HS-27A (cell line): ENCODE measurements at places on chromosomes 12 and 14.
A peak's percentile ranks its signal among the peaks of the same experiment; 100 is the strongest.

DNA sequence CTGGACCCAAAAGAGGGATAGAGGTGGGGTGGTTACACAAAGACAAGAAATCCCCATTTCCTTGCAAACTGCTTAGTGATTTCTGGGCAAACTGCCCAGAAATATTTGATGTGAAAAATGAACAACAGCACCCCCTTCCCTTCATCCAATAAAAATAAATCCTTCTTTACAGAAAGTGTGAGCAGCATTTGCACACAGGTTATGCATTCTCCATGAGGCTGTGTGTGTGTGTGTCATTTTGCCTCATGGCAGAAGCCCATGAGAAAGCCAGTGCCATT lies 17.2 kb upstream of the NRXN3 start:
- no peak for DNase-seq

GRCh38 chr12:120528861-120529525 lies at the start of gene COQ5:
TSS of gene COQ5 (minus strand) at chr12:120529158. CDS start at chr12:120529141, 17 bp downstream.
- peak; percentile 51 for DNase-seq

DNA sequence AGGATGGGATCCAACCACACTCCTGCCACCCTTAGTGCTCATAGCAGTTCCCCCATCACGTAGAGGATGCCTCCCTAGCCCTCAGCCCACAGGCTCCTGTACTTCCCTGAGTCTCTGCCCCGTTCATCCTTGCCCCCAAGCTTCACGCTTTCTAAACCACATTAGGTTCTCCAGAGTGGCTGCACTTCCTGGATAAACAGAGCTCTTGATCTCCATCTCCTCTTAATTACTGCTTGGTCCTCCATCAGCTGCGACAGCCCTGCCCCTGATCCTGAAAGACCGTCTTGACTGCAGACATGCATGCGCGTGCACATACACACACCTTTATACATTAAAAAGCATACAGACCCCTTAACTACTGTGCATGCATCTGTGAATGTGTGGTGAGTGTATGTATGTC lies 530.0 kb downstream of the BCL11B start:
- no peak for DNase-seq

DNA sequence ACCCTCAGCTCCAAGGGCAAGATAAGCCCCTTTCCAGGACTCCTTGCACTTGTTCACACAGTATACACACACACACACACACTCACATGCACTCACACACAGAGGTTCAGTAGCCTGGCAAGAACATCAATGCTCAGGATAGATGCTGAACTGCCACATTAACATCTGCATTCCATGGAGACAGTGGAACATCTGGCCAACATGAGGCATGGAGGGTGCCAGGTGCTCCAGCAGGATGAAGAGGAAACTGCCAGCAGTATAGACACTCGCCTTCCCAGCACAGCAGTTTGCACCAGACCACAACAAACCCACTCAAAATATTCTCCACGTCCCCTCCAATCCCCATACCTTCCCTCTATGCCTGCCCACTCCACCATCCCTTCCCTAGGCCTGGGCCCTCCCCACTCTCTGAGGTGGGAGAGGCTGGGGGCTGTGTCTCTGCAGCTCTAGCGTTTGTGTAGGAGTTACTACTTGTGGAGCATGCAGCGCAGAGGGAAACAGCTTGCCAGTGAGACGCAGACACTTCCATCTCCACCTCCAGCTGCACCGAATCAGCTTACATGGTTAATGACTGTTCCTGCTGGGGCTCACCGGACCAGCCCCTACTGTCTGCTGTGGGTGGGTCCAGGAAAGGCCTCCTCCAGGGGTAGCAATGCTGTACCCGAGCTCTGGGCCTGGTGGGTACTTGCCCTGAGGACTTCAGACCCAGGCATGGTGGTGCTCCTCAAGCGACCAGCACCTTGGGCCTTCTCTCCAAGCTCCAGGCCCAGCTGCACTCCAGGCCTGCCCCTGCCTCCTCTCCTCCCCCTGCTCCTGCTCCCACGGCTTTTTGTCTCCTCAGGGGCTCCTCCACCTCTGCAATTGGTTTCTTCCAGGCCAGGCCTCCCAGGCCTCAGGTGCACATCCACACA lies 18.6 kb upstream of the PLEKHG3 start:
- DNase-seq: no peak

DNA sequence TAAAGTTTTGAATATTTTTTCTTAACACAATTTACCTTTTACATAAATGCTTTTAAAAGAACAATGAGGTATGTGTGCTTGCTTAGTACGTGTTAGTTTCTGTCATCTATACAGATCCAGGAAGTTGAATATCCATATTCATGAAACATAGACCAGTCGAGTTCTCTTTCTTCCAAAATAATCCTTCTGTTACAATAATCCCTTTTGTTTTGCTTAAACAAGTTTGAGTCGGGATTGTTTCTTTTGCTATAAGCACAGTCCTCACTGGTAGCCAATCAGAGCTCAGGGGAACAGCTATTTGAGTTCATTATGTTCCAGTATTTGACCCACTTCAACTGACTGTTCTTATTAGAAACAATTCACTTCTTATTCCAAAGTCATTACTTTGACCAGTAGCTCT lies 214.7 kb upstream of the FLRT2 start:
- DNase-seq: no peak

DNA sequence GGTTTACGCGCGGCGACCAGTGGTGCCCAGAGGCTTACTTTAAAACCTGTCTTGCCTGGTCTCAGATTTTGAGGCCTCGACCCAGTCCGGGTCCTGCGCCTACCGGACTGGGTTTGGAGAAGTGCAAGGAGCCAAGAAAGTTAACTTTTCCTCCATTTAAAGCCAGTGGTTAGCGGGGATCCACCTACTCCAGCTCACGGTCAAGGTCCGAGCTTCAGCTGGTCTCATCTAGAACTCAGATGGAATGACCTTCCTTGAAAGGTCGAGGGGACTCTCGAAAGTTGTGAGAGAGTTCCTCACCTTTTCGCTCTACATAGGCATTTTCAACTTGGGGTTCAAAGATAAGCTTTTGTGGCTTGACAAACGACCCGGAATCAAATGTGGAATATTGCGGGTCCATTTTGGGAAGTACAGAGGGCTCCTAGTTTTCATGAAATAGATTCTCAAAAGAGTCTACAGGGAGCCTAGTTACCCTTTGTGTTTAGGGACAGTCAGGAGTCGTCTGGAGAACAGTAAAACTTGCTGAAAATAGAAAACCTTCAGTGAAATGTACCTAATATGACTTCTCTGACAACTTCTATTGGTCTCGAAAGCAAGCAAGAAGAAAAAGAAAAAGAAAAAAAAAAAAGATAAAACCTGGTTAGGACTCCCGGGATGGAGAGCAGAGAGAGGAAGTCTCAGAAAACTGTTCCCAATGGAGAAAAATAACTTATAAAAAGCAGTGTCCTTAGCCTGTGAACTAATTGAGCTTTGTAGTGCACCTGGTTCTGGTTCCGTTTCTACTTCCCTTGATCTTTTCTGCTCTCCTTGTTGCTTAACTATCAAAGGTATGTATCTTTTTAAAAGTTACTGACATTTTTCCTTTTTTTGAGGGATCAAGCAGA lies 1.4 kb downstream of the KCNMB4 start:
- DNase-seq: no peak

- DNase-seq: no peak
Observed at GRCh38 chr12:47473091-47473490, 232.7 kb downstream of the RPAP3 start.

DNA sequence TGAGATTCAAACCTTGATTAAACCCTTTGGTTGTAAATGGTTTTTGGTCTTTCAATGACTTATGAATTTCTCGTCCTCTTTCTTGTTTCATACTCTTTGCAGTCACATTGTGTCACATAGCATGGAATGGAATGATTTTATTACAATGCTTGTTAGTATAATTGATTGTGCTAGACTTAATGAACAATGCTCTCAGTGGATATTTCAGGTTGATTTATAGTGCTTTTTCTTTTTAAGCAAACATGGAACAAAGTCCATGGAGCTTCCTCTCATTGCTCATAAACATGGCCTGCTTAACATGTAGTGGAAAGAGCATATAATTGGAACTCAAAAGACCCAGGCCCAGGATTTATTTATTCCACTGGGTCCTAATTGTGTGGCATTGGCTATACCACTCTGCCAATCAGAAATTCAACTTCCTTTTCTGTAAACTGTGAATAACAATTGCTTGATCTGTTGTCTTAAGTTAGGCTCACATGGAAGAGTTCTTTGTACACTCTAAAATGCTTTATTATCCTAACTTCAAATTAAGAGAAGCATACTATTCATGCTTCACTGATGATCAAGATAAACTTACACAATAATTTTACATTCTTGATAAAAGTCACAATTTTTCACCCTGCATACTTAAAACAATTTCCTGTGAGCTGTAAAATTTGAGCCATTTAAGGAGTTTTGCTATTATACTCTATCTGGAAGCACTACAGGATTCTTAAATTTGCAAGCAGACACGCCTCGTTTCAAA lies 370.5 kb upstream of the PDE3A start:
- no peak for DNase-seq
